Renal pelvis (tissue), 12 donors: ENCODE measurements at places on chromosomes 2 and 18. TPM values are rescaled to one million over a fixed set of nuclear protein-coding genes. Genes with fewer than 3 reads are reported as not detected.

- no peak for DNase-seq
Measured at GRCh38 chr18:35032113-35032512, 9.1 kb upstream of the MAPRE2 start.

- DNase-seq = no peak
Measured at GRCh38 chr2:226227341-226227740, 572.3 kb downstream of the IRS1 start.

EN1 gene
- polyA plus RNA-seq = not detected

- no peak for DNase-seq
Measured at GRCh38 chr2:63047321-63048279, 3.0 kb upstream of the OTX1 start.

DNA sequence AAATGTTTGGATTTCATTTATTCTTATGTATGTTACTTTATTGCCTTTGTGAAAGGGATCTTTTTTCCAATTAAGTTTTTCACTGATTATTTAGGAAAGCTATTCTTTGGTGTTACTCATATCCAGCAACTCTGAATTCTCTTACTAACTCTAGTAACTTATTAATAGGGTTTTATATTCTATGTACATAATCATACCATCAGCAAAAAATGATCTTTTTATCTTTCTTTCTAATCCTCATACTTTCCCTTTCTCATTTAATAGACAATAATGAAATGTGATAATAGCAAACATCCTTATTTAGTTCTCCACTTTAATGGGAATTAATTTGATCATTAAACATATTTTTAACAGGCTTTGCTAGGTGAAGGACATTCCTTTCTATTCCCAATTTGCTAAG, 12.3 kb upstream of the CDKL4 start:
- DNase-seq = no peak

- DNase-seq = no peak
Measured at GRCh38 chr2:191333911-191334357, 88.7 kb downstream of the MYO1B start.

GRCh38 chr18:50722311-50722710, 97.5 kb downstream of the MRO start:
- no peak for DNase-seq

GRCh38 chr18:46278481-46279465, 174.6 kb downstream of the HAUS1 start:
- DNase-seq = no peak

GRCh38 chr18:67728364-67728763, 211.8 kb upstream of the DSEL start:
- DNase-seq = no peak

- no peak for DNase-seq
Measured at GRCh38 chr2:53381271-53381670, 386.3 kb upstream of the CHAC2 start.

DNA sequence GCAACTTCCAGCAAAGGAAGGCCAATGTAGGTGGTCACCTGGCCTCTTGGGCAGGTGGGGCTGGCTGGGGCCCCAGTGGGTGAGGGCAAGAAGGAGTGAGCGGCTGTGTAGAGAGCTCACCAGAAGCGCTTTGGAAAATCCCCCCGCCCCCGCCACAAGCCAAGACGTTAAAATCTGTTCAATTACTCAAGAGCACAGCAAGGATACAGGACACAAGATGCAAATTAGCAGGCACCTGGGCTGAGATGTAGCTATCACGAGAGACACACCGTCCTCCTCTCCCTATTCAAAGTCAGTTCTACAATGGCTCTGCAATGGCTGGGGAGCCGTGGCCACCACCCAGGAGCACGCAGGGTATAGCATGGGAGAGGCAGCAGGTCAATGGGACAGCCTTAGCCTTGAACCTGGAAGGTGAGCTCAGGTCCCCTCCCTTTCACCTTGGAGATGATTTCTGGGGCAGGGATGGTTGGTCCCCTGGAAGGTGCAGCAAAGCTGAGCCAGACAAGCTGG, 38.5 kb upstream of the GPR17 start:
- DNase-seq = no peak

- no peak for DNase-seq
Measured at GRCh38 chr2:12737738-12738485, 21.2 kb downstream of the TRIB2 start.

DNA sequence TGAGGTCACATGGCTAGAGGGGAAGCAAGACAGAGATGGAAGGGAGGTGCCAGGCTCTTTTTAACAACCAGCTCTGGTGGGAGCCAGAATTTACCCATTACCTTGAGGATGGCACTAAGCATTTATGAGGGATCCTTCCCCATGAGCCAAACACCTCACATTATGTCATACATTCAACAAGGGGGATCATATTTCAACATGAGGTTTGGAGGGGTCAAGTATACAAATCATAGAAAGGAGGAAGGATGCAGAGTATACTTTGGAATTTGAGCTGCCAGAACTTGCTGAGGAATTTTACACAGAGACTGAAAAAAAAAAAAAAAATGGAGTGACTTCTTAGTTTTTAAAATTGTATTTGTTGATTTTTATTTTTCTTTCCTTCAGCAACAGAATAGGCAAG, 891.4 kb downstream of the CCDC85A start:
- peak; percentile 11 for DNase-seq

- no peak for DNase-seq
Measured at GRCh38 chr2:65539633-65540032, 107.2 kb upstream of the SPRED2 start.

DNA sequence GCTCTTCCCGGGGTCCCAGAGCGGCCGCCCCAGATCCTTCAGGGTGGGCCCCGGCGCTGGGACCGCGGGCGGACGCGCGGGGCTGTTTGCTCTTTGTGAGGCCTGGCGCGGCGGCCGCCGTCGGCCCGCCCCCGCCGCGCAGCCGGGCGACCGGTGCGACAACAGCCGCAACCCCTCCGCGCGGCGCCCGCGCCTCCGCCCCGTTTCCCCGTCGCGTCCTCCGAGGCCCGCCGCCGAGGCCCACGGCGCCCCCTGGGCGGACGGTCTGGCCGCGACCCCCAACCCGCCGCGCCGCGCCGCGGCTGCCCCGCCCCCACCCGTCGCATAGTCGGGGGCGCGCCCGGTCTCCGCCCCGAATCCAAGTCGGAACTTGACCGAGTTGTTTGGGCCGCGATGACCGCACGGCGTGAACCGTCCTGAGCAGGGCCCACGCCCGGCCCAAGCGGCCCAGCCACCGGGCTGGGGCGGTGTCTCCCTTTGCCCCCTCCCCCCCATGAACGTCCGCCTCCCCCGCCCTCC, 448 bp downstream of the YPEL5 start:
- DNase-seq = no peak

DNA sequence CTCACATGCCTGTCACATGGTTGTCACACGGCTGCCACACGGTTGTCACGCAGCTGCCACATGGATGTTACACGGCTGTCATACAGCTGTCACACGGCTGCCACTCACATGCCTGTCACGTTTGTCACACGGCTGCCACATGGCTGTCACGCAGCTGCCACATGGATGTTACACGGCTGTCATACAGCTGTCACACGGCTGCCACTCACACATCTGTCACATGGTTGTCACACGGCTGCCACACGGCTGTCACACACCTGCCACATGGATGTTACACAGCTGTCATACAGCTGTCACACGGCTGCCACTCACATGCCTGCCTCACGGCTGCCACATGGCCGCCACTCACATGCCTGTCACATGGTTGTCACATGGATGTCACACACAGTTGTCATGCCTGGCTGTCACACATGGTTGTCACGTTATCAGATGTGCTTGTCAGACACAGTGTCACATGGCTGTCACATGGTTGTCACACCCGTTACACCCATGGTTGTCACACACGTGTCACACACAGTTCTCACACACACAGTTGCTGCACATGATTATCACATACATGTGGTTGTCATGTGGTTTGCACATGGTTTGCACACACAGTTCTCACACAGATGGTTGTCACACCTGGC, 19.4 kb downstream of the KCNG2 start:
- no peak for DNase-seq

DNA sequence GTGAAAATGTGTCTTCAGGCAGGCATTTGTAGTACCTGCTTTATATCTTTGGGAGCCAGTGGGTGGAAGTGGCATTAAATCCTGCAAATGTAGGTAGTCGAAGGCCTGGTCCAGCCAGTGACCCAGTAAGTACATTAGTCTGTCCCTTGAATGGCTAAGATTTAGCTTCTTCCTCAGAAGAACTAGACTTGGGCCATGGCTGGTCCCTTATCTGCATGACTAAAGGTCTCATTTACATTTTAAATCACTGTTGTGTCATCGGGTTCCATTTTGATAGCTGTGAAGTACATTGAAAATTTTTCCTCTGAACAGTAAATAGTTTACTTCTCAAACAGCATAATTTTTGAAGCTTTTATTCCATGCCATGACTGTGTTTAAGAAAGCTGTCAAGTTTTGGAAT, 438.4 kb upstream of the KLHL29 start:
- no peak for DNase-seq

GRCh38 chr2:2830576-2830975, 499.5 kb upstream of the MYT1L start:
- DNase-seq = no peak

DNA sequence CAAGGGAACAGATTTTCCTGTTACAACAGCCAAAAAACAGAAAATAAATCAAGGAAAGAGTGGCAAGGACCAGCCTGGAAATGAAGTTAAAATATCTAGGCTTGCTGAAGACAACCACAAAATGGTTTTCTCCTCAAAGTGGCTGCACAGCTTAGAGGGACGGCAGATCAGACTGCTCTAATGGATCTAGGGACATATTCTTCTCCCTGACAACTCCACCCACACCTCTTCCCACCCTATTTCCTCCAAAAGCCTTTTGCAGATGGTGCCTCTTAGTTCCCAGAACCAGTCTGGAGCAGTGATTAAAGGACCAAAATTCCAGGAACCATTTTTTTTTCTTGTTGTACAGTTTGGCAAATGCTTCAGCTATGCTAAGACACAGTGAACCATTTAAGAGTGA, 220.2 kb upstream of the SIX2 start:
- no peak for DNase-seq

DNA sequence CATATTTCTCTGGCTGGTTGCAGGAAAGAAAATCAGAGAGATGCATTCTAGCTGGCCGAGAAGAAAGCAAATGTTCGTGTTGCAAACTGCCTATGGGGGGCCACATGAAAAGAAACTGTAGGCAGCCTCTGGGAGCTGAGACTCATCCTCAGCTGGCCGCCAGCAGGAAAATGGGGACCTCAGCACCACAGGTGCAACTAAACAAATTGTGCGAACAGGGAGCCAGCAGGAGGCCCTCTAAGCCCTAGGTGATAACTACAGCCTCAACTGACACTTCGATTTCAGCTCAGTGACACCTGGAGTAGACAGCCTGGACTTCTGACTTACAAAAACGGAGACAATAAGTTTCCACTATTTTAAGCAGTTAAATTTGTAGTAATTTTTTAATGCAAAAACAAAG, 107.3 kb downstream of the DTNB start:
- no peak for DNase-seq

- peak; percentile 41 for DNase-seq
Measured at GRCh38 chr2:150876251-150876950, 385.3 kb downstream of the RBM43 start.

GRCh38 chr2:20611077-20611843, 39.6 kb downstream of the HS1BP3 start:
- peak; percentile 93 for DNase-seq

GRCh38 chr18:35186291-35187034, 54.4 kb upstream of the ZNF397 start:
- no peak for DNase-seq

DNA sequence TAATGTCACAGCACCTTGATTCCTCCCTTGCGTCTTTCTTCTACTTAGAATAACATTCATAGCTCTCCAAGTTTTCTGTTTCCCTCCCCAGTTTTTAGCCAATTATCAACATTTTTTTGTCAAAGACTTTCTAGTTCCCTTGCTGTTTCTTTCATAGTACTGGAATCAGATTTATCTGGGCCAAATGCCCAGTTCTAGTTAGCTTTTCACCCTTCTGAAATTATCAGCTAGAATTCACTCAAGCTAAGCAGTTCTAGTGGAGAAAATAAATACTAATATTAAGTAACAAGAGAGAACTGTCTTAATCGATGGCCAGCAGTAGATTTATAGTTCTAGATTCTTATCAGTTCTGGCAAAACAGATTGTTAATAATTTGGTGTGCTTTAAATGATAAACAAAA, 36.2 kb downstream of the EFEMP1 start:
- DNase-seq = no peak

DNA sequence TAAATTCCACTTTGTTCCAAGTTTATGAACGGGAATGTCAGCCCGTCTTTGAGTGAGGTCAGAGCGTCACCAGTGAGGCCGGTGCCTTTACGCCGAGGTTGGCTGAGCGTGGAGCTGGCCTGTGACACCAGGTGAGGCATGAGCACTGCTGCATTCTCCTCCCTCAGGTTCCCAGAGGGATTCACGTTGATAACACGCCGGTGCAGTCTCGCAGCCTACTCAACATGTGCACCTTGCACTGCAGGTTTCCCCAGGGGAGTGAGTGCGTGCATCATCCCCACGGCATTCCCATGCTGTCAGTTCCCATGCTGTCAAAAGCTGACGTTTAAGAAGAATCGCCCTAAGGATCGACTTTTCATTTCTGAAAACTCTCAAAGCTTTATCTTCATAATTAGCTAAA, 213.3 kb downstream of the LDLRAD4 start:
- no peak for DNase-seq

DNA sequence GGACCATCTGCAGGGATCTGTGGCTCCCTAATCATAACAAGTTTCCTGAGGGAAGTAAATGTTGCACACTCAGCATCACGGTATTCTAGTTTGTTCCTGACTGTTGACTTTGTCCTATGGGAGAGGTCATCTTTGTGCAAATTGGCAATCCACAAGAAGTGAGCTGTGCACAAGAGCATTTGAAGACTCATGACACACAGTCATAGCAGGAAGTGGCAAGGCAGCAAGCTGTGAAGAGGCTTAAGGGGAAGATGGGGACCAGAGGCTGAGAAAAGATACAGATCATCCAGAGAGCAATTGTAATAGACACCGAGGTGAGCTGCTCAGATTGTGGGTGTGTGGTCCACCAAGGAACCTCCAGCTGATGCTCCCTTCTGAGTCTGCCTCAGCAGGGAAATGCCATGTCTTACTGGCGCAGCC, 2.7 kb downstream of the TNP1 start:
- DNase-seq = no peak

CLIP4 gene
- 12.9 TPM for polyA plus RNA-seq

DNA sequence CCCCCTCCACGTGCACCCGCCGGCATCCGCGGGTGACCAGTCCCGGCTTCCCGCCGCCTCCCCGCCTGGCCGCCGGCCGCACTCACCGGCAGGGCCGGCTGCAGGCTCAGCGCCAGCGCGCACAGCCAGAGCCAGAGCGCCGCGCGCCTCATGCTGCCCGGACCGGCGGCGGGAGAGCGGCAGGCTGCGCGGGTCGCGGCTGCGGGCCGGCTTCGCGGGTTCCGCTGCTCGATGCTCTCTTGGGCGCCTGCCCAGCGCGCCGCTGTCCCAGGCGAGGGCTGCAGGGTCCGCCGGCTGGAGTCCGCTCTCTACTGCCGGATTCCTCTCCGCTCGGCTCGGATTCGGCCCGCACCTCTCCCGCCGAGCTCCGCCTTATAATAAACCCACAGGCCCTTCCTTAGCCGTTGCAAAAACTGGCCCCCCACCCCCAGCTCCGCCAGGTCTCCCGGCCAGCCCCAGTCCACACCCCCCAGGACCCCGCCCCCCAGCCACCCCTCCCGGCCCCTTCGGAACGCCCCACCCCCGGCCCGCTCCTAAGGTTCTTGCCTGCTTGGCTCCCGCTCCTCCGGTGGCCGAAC, at the start of gene SDC1:
Gene SDC1 (minus strand): TSS at position 415 of the 578 bp plus-strand sequence. CDS start 263 bp downstream, at position 152.
- peak; percentile 56 for DNase-seq

GALNT14 gene
- polyA plus RNA-seq = 35.5 TPM

CNTNAP5 gene
- 0.11 TPM for polyA plus RNA-seq

- DNase-seq = peak; percentile 74
Measured at GRCh38 chr2:43219383-43220228, 6.8 kb downstream of the ZFP36L2 start.

- no peak for DNase-seq
Measured at GRCh38 chr18:47777626-47778025, 152.8 kb downstream of the SMAD2 start.
